ENCODE measurements at places on chromosomes 3 and 15.

- no peak for DNase-seq
Measured at GRCh38 chr3:182241766-182242488, 530.2 kb downstream of the SOX2 start.

- no peak for DNase-seq
Measured at GRCh38 chr3:135944831-135945230, 20.7 kb upstream of the PPP2R3A start.

GRCh38 chr15:64105113-64105704 is 9.4 kb downstream of the SNX1 start:
- no peak for DNase-seq

DNA sequence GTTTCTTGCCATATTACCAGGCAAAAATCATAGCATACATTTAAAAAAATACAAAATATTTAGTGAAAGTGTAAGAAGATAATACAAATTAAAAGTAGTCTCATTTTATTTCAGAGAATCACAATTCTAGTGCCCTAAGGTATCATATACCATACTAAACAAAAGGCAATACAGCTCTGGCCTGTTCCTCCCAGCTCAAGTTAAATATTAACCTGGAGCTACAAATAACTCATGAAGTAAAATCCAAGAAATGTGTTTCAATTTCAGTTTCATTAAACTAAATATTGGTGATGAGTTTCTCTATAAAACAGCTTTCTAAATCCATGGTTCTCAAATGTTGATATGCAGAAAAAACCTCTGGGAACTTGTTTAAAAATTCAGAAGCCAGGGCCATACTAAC is 67.7 kb downstream of the INO80 start:
- no peak for DNase-seq

GRCh38 chr15:93141371-93141794 is 52.4 kb upstream of the RGMA start:
- DNase-seq, result no peak

GRCh38 chr15:55799291-55800212 is 56.6 kb upstream of the PRTG start:
- peak; percentile 12 for DNase-seq

GRCh38 chr3:149625795-149626194 is 32.0 kb downstream of the WWTR1 start:
- no peak for DNase-seq

DNA sequence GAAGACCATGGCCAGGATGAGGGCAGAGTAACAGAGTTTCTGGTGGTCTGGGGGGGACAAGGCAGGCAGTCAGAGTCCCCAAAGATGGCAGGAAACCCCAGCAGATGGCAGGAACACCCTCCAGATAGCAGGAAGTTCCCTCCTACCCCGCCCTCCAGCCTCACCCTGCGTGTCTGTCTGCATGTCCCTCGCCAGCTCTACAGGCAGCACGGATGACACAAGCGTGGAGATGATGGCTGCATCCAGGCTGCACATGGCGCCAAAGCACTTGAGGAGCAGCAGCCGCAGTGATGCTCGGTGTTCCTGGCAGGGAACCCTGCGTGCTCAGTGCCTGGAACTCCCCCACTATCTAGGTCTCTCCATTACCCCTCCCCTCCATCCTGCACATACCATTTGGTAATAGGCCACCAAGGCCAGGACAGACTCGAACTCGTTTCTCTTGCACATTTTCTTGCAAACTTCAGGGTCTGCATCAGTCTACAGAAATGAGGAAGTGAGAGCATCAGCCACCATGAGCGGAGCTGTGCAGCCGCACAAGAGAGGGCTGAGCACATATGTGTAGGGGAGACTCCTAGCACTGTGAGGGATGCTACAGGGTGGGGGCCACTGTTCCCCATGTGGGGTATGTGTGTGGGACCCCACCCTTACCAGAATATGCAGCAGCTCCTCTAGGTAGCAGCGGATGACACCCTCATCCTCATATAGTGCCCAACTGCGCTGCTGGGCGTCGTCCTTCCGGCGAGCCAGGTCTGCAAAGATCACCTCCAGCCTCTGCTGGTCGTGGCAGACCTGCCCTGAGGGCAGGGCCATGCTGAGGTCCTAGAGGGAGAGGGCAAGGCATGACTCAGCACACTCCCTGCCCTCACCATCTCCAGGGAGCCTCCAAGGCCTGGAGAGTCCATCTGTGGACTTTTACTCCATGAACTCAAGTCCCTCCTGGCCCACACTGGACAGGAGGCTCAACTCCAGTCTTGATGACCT is 6.0 kb downstream of the NCKIPSD start:
- no peak for DNase-seq

- DNase-seq, result no peak
Measured at GRCh38 chr15:56074481-56075265, 81.3 kb upstream of the NEDD4 start.

DNA sequence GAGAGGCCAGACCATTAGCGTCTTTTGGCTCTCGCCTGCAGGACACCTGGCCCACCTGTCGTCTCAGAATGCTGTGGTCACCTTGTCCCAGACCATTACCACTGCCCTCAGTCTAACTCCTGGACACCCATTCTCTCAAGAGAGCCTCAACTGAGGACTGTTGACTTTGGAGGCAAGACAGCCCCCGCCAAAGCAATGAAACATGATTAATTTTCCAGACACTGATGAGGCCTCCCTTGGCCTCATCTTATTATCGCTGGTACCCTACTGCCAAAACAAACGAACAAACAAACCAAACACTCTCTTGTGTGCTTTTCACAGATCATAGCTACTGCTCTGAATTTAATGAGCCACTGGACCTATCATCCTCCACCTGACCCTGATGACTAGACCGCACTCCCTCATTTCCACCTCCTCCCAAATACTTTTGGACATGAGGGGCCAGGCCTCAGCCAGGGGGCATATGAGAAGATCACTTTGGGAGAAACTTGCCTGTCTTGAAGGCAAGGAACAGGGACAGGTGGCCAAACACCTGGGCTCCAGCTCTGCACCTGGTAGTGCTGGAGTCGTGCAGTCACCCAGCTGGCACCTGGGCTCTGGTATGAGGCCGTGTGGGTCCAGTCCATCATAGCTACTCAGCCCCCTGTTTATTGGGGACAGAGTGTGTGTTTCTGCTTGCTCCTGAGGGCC is 27.6 kb downstream of the ALS2CL start:
- DNase-seq, result no peak

DNA sequence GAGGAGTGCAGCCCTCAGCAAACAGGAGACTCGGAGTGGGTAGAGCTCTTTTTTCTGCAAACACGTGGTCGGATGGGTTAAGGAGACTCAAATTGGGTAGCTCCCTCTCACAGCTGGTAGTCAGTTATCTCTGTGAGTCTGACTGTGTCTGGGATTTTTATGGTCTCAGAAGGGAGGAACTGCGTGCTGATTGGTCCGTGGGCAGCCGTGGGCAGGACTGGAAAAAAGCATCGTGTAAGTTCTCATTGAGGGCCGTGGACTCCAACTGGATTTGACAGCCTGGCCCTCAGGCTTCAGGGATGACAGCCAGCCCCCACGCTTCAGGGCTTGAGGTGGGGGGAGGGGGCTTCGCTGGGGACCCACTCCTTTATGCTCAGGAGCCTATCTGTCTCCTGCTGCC is 463.9 kb downstream of the EPHA3 start:
- DNase-seq, result no peak

DNA sequence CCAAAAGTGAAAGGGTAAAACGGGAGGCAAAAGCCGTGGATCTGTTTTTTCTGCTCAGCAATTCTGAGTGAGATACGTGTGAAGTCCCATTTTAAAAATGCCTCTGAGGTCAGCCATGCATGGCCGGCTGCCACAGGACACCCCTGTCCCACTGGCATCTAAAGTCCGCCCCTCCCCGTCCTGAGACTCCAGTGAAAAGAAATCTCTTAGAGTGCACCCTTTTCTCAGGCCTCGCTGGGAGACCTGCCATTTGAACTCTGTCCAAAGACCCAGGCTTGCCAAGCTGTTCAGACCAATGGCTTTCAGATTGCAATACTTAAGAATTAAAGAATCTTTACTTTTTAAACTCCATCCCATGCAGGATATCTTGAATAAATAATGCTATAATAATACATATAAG is 61.0 kb upstream of the SLC24A5 start:
- DNase-seq, result no peak

GRCh38 chr15:98805434-98806274 is 157.3 kb downstream of the IGF1R start:
- DNase-seq, result no peak

DNA sequence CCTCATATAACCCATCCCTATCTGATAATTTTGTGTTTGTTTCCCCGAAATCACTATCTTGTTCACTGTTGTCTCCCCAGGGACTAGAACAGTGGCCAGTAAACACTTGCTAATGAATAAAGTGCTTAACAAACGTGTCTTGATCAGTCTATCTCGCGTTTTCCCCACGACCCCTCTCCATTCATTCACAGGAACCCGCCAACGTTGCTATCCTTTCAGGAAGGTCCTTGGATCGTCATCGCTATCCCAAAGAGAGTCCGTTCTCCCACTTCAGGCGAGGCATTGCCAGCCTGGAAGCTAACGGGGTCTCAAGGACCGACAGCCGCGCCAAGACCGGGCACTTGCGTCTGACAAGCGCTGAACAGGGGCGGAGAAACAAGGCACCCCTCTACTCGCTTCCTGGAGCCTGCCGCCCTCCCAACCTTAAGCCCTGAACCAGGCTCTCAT is 344 bp downstream of the LINS1 start:
- DNase-seq, result no peak

- no peak for DNase-seq
Measured at GRCh38 chr3:430186-430585, 233.6 kb downstream of the CHL1 start.

DNA sequence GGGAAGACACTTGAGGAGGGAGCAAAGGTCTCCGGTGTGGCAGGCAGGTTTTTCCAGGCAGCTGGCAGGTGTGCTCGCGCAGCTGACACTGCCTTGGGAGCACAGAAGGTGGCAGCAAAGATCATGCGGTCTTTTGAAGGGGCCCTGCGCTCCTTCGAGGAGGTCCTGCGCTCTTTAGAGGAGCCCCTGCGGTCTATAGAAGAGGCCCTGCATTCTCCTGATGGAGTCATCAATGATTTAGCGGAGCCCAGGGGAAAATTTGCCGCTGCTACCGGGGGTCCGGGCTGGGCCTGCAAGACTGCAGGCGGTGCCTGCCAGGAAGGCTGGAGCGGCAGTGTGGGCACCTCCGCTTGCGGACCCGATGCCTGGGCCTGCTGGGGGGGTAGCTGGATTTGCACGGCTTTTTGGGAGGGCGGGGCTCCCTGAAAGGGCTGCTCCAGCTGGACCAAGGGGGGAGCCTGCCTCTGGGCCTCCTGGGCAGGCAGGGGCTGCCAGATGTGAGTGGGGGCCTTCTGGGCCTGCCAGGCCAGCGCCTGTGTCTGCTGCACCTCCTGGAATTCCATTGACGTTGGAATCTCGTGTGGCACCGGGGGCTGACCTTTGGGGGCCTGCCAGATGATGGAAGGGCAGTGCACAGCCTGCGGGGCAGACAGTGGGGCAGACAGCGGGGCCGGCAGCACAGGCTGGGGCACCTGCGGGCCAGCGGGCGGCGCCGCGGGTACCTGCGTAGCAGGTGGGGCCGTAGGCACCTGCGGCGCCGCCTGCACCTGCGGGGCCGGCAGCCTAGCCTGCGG is 2.1 kb downstream of the MAGEL2 start:
- no peak for DNase-seq
